ENCODE measurements at places on chromosomes 5 and 9.
A peak's percentile ranks its signal among the peaks of the same experiment; 100 is the strongest.

DNA sequence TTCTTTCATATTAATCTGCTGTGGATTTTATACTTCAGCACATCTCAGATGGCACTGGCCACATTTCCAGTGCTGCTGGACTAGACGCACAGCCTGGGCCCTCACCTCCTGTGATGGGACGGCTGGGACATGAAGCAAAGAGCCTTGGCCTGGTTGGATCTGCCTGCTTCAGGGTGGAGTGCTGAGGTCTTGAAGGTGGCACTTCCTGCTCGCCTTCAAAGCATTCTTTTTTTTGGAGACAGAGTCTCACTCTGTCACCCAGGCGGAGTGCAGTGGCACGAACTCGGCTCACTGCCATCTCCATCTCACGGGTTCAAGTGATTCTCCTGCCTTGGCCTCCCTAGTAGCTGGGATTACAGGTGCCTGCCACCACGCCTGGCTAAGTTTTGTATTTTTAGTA lies 73.1 kb downstream of the RAPGEF1 start:
- no peak for DNase-seq

GRCh38 chr5:177456976-177457851 lies 10.6 kb downstream of the PRR7 start:
- peak; percentile 98 for DNase-seq

GRCh38 chr5:134837530-134838181 lies 8.1 kb upstream of the C5orf24 start:
- DNase-seq, result no peak

GRCh38 chr5:174626369-174626920 lies 97.9 kb upstream of the MSX2 start:
- DNase-seq, result no peak

GRCh38 chr5:81336556-81336955 lies 35.2 kb downstream of the ZCCHC9 start:
- no peak for DNase-seq

DNA sequence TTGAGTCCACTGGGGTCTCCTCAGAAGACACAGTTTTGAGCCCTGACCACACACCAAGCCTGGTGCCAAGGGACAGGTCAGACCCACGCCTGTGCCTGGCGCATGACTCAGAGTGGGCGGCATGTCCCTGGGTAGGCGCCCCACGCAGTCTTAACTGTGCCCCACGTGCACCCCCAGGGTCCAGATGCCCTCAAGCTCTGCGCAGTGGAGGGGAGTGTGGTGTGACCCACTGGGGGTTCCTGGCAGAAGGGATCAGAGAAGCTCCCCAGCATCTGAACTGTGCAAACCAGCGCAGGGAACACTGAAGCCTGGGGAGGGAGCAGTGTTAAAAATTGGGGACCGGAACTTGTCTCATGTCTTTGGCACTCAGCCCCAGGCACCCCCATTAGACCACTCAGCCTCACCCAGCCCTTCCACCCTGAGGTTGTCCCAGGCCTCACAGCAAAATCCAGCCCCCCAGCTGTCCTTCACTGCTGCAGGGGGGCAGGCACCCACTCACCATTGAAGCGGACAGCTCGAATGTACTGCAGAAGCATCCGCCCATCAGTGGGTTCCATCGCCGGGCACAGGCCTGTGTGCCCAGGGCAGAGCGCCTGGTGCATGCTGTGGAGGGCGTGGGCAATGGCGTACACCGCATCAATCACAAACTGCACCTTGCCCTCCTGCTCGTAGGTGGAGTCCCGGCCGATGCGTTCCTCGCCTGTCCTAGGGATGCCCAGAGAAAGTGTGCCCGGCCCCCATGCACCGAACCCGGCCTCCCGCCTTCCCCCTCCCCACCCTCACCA lies 6.5 kb downstream of the GRM6 start:
- DNase-seq, result no peak

DNA sequence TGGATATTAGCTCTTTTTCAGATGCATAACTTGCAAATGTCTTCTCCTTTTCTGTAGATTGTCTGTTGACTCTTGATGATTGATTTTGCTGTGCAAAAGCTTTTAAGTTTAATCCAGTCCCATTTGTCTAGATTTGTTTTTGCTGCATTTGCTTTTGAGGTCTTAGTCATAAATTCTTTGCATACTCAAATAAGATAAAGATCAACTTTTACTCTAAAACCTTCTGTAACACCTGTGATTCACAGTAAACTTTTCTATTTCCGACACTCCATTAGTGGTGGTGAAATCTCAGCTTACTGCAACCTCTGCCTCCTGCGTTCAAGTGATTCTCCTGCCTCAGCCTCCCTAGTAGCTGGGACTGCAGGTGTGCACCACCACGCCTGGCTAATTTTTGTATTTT lies 239.0 kb upstream of the ST8SIA4 start:
- no peak for DNase-seq

DNA sequence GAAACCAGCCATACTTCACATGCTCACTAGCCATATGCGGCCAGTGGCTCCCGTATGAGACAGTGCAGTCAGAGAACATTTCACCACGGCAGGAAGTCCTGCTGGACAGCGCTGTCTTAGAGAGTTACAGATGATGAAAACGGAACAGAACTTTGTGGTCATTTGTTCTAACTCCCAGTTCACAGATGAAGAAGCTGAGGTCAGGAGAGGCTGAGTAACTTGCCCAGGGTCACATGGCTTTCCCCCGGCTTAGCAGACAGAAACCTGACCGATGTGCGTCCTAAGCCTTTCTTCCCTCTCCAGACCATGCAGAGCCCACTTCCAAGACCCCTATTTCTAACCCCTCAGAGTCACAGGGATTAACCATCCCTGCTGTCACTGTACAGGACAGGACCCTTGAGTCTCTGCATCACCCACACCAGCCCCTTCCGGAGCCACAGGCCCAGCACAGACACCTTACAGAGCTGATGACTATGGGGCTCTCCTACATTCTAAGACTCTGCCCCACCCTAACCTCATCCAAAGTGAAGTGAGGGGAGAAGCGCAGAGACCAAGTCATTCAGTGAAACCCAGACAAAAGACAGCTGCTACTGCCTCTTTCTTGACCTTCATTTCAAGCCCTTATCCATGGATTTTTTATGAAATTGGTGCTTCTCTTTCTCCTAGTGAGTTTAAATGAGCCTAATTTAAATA lies 86.9 kb downstream of the PTPN3 start:
- no peak for DNase-seq

- no peak for DNase-seq
Measured at GRCh38 chr5:26663500-26663899, 374.9 kb downstream of the CDH9 start.

- DNase-seq, result no peak
Measured at GRCh38 chr9:129655696-129656095, 9.8 kb upstream of the PRRX2 start.

- DNase-seq, result no peak
Measured at GRCh38 chr5:89349246-89349980, 466.4 kb upstream of the MEF2C start.
